Uterus (tissue), 4 donors: ENCODE measurements at places on chromosomes 6 and 20. TPM values are rescaled to one million over a fixed set of nuclear protein-coding genes. Genes with fewer than 3 reads are reported as not detected.

- H3K4me1 ChIP-seq = no peaks in the 10 kb centered on the region
- H3K27me3 ChIP-seq = no peaks in the 10 kb centered on the region
- H3K36me3 ChIP-seq = no peaks in the 10 kb centered on the region
- DNase-seq = no peak
- no peak overlapping the region for H3K4me3 ChIP-seq
Measured at GRCh38 chr20:31578448-31579138, 26.5 kb upstream of the ID1 start.

GRCh38 chr6:129911732-129912131 is 50.6 kb upstream of the TMEM244 start:
- no peaks in the 10 kb centered on the region for H3K27me3 ChIP-seq
- no peaks in the 10 kb centered on the region for H3K36me3 ChIP-seq
- no peaks in the 10 kb centered on the region for H3K4me1 ChIP-seq
- no peak overlapping the region for H3K4me3 ChIP-seq

- H3K4me1 ChIP-seq = no peaks in the 10 kb centered on the region
- H3K27ac ChIP-seq = peak overlapping the region; percentile 76
- no peak overlapping the region for H3K4me3 ChIP-seq
- peak; percentile 64 for DNase-seq
- no peaks in the 10 kb centered on the region for H3K27me3 ChIP-seq
Measured at GRCh38 chr20:45917790-45918141, 5.8 kb upstream of the PLTP start.

DNA sequence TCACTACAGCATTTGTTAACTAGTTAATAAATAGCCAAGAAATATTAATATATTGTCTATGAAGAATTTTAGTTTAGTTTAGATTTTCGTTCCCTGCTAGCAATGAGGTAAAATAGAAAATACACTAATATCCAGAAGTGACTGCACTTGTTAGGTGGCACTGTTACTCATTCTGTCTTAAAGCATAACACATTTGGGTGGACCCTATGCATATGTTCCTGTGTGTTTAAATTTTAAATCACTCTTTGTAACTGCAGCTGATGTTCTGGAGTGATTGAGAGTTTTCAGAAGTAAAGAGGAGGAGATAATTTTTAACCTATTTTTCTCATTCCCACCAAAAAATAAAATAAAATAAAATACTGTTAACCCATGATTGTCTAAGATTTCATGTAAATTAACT is 73.9 kb upstream of the SOX4 start:
- H3K4me1 ChIP-seq = no peaks in the 10 kb centered on the region
- DNase-seq = no peak
- H3K4me3 ChIP-seq = no peak overlapping the region
- no peaks in the 10 kb centered on the region for H3K36me3 ChIP-seq
- no peaks in the 10 kb centered on the region for H3K27me3 ChIP-seq

DNA sequence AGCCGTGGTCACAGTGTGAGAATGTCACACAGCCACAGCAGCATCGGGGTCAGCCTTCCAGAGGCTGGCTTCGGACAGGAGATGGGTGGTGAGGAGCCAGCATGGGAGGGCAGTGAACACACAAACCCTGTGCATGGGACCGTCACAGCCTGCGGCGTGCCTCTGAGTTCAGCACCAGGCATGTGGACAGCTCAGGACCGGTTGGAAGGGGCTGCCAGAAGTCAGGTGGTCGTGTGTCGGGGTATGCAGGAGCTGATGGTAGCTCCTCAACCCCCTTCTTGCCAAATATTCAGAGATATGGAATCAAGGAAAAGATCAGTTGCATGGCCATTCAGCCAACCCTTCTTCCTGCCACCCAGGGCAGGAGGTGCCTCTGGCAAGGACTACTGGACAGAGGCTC is 28.2 kb downstream of the MYT1 start:
- DNase-seq = no peak
- H3K27ac ChIP-seq = no peak overlapping the region

DNA sequence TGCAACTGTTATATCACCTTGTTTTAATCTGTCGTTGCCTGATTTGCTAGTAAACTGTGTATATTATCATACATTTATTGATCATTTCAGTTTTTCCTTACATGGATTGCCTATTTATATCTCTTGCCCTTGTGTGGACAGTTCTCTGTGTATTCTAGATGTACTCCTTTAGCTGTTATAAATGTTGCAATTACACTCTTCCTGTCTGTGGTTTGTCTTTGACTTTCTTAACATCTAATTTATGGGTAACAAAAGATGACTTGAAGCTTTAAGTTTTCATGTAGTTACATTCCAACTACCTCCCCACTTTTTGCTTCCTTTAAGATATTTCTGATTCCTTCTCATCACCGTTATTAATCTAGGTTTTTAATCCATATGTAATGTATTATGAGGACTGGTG is 22.6 kb downstream of the PLCB1 start:
- DNase-seq = no peak
- H3K27me3 ChIP-seq = no peaks in the 10 kb centered on the region
- no peak overlapping the region for H3K4me3 ChIP-seq
- peaks cover 4% of the 10 kb centered on the region for H3K4me1 ChIP-seq

- no peak overlapping the region for H3K27ac ChIP-seq
- DNase-seq = no peak
- H3K4me3 ChIP-seq = no peak overlapping the region
- H3K27me3 ChIP-seq = no peaks in the 10 kb centered on the region
- no peaks in the 10 kb centered on the region for H3K36me3 ChIP-seq
Measured at GRCh38 chr20:37808233-37809070, 94.5 kb upstream of the VSTM2L start.

DNA sequence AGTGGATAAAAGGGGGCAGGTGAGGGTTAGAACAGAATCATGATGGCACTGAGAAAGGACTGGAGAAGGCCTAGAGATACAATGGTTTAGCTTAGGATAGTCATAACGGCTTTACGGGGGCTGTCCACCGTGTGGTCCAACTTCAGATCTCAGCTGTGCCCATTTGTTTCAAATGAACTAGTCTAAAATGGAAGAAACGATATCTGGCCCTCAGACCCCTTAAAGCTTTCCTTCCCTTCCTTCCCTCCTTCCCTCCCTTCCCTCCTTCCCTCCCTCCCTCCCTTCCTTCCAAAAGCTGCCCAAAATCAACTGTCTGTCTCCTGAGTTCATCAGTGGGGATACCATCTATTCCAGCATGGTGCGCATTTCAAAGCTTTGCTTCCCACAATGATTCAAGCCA is 27.9 kb downstream of the TRAM2 start:
- no peak overlapping the region for H3K27ac ChIP-seq
- no peaks in the 10 kb centered on the region for H3K36me3 ChIP-seq
- H3K27me3 ChIP-seq = no peaks in the 10 kb centered on the region
- H3K4me1 ChIP-seq = peaks cover 22% of the 10 kb centered on the region

GRCh38 chr20:3691306-3691705 is 9.5 kb upstream of the ADAM33 start:
- no peak overlapping the region for H3K27ac ChIP-seq
- no peaks in the 10 kb centered on the region for H3K27me3 ChIP-seq
- peaks cover 6% of the 10 kb centered on the region for H3K4me1 ChIP-seq

The MYMX gene
- total RNA-seq = not detected

The TP53TG5 gene
- not detected for total RNA-seq

GRCh38 chr20:45036044-45036755 is 64.7 kb downstream of the KCNS1 start:
- H3K27me3 ChIP-seq = no peaks in the 10 kb centered on the region
- peaks cover 3% of the 10 kb centered on the region for H3K4me1 ChIP-seq
- no peaks in the 10 kb centered on the region for H3K36me3 ChIP-seq
- H3K27ac ChIP-seq = no peak overlapping the region
- no peak for DNase-seq
- no peak overlapping the region for H3K4me3 ChIP-seq

GRCh38 chr6:142845624-142846458 is 99.1 kb downstream of the HIVEP2 start:
- H3K4me3 ChIP-seq = peak overlapping the region; percentile 16
- no peaks in the 10 kb centered on the region for H3K27me3 ChIP-seq
- no peaks in the 10 kb centered on the region for H3K36me3 ChIP-seq
- DNase-seq = peak; percentile 79
- no peaks in the 10 kb centered on the region for H3K4me1 ChIP-seq

GRCh38 chr6:83883240-83883639 is 23.8 kb downstream of the CYB5R4 start:
- no peaks in the 10 kb centered on the region for H3K4me1 ChIP-seq
- no peaks in the 10 kb centered on the region for H3K27me3 ChIP-seq
- no peak for DNase-seq
- H3K4me3 ChIP-seq = no peak overlapping the region
- H3K27ac ChIP-seq = no peak overlapping the region
- H3K36me3 ChIP-seq = no peaks in the 10 kb centered on the region

The FAM209B gene
- total RNA-seq = not detected

The FOXQ1 gene
- total RNA-seq = not detected

- DNase-seq = no peak
- H3K36me3 ChIP-seq = no peaks in the 10 kb centered on the region
- no peaks in the 10 kb centered on the region for H3K27me3 ChIP-seq
- H3K27ac ChIP-seq = no peak overlapping the region
- H3K4me3 ChIP-seq = no peak overlapping the region
- no peaks in the 10 kb centered on the region for H3K4me1 ChIP-seq
Measured at GRCh38 chr6:65091561-65091960, 615.5 kb downstream of the EYS start.

DNA sequence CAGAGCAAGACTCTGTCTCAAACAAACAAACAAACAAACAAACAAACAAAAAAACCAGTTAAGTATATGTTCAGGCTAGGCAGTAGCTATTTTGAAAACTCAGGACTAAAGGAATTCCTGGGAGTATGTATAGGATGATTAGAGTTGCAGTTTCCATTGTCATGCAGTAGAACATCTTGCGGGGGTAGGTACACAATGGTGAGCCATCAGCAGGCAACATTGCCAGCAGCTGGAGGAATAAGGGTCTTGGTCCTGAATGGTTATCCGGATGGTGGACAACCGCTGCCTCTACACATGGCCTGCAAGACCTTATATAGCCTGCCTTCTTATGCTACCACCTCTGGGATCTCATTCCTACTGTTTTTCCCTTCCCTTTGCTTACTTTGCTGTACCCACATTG is 297.5 kb downstream of the SOX4 start:
- no peak overlapping the region for H3K27ac ChIP-seq
- H3K27me3 ChIP-seq = no peaks in the 10 kb centered on the region
- no peaks in the 10 kb centered on the region for H3K4me1 ChIP-seq
- no peaks in the 10 kb centered on the region for H3K36me3 ChIP-seq
- no peak overlapping the region for H3K4me3 ChIP-seq

- H3K27me3 ChIP-seq = no peaks in the 10 kb centered on the region
- H3K4me3 ChIP-seq = no peak overlapping the region
- no peaks in the 10 kb centered on the region for H3K4me1 ChIP-seq
- DNase-seq = no peak
Measured at GRCh38 chr20:48615871-48616270, 211.9 kb downstream of the PREX1 start.

The PEX3 gene
- 11.5 TPM for total RNA-seq

The PCK1 gene
- total RNA-seq = not detected

DNA sequence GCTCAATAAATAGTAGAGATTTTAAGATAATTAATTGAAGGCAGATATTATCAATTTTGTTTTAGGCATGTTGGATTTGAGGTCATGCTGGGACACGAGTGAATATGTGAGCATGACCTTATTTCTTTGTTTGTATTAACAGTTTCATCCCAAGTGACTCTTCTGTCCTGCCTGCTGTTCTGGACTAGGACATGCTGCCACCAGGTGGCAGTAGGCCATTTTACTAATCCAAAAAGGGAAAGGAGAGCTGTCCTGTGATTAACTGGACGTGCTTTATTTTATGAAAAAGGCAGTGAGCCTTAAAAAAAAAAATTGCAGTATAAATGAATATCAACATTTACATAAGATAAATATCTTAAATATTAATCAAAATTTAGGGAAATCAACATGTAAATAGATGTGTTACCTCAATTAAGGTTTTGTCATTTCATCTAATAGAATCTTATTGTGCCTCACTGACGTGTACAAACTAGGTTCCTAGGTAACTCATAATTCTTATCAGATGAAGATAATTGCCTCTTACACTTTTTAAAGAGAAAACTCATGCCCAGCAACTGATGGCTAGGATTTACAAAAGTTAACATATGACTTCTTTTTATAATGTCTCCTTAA is 49.8 kb downstream of the FRK start:
- no peaks in the 10 kb centered on the region for H3K27me3 ChIP-seq
- no peak overlapping the region for H3K27ac ChIP-seq
- no peak overlapping the region for H3K4me3 ChIP-seq
- no peaks in the 10 kb centered on the region for H3K4me1 ChIP-seq
- no peaks in the 10 kb centered on the region for H3K36me3 ChIP-seq

The SLC17A1 gene
- total RNA-seq = not detected

GRCh38 chr20:44422083-44422482 is 53.6 kb upstream of the TTPAL start:
- no peaks in the 10 kb centered on the region for H3K4me1 ChIP-seq
- H3K27ac ChIP-seq = no peak overlapping the region
- no peak overlapping the region for H3K4me3 ChIP-seq
- no peaks in the 10 kb centered on the region for H3K36me3 ChIP-seq

The ACOT13 gene
- total RNA-seq = 10.0 TPM

GRCh38 chr20:9510911-9511310 is 3.5 kb upstream of the LAMP5 start:
- DNase-seq = no peak
- no peak overlapping the region for H3K27ac ChIP-seq
- H3K4me3 ChIP-seq = no peak overlapping the region
- no peaks in the 10 kb centered on the region for H3K4me1 ChIP-seq
- peaks cover 12% of the 10 kb centered on the region for H3K27me3 ChIP-seq

- H3K36me3 ChIP-seq = no peaks in the 10 kb centered on the region
- H3K27me3 ChIP-seq = no peaks in the 10 kb centered on the region
- no peak overlapping the region for H3K27ac ChIP-seq
Measured at GRCh38 chr20:62157387-62158087, 14.0 kb downstream of the SS18L1 start.

DNA sequence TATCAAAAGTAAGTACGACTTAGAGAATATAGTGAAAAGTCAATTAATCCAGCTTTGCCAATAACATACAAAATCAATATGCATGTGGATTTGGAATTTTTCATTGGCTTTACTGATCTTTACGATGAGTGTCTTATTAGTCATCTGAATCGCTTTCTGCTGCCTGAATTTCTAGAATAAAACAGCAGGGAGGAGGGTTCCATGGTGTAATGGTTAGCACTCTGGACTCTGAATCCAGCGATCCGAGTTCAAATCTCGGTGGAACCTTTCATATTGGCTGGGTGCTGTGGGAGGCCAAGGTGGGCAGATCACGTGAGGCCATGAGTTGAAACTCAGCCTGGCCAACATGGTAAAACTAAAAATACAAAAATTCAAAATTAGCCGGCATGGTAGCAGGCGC is 448.8 kb downstream of the RNF144B start:
- no peak overlapping the region for H3K4me3 ChIP-seq
- no peaks in the 10 kb centered on the region for H3K36me3 ChIP-seq
- no peaks in the 10 kb centered on the region for H3K4me1 ChIP-seq
